ENCODE measurements at places on chromosomes 13 and 19.

DNA sequence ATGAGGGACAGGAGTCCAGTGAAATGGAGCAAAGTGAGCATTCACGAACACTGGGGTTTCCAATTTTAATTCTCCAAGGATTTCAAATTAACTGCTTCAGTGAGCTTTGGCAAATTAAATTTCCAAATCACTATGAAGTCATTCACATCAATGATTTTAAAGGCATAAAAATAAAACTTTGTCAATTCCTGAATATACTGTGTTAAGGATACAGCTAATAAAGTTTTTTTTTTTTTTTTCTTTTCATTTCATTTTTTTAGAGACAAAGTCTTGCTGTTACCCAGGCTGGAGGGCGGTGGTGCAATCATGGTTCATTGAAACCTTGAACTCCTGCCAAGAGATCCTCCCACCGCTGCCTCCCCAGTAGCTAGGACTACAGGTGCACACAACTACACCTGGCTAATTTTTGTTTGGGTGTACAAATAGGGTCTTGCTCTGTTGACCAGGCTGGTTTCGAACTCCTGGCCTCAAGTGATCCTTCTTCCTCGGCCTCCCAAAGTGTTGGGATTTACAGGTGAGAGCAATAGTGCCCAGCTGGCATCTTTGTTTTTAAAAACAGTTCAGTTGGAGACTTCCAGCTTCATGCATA, 21.9 kb downstream of the RBM26 start:
- no peak for DNase-seq

- no peak for DNase-seq
Measured at GRCh38 chr19:14375582-14376291, 5.5 kb upstream of the ADGRE5 start.

DNA sequence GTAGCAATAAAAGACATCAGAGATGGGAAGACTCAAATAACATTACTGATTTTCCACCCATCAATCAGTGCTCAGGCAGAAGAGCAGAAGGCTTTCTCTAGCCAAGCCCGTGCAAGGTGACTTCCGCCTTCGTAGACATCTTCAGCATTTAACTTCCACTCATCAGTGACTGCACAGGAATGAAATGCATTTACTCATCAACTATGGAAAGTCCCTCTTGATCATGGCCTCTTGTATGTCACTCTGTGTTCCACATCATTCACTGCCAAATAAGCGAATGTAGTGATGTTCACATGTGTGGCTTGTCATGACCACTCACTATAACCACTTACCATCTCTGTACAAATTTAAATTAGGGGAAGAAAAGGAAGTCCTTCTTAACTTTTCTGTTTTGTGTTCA, 49.4 kb downstream of the SACS start:
- no peak for DNase-seq

- DNase-seq: no peak
Measured at GRCh38 chr13:20501120-20501519, 24.5 kb downstream of the CRYL1 start.

DNA sequence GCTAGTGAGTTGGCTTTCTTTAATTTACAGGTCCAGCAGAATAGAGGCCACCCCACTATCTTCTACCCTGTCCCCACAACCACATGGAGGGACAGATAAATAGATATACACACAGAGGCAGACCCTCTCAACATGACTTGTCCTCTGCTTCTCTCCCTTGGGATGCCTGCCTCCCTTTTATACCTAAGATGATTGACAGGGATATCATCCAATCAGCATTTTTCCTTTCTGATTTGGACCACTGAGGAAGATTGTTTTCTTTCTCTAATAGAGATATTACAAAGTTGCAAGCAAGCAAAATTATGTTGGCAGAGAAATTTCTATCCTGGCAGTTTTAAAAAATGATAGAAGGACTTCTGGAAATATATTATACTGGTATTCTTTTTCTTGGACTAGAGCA, 35.8 kb downstream of the STOML3 start:
- no peak for DNase-seq

- no peak for DNase-seq
Measured at GRCh38 chr19:41928221-41928683, at the start of gene ERFL. Gene ERFL (minus strand): TSS chr19:41928449. CDS start chr19:41912919, 15,530 bp downstream.

- DNase-seq: no peak
Measured at GRCh38 chr13:114027046-114027715, 53.3 kb upstream of the C13orf46 start.

DNA sequence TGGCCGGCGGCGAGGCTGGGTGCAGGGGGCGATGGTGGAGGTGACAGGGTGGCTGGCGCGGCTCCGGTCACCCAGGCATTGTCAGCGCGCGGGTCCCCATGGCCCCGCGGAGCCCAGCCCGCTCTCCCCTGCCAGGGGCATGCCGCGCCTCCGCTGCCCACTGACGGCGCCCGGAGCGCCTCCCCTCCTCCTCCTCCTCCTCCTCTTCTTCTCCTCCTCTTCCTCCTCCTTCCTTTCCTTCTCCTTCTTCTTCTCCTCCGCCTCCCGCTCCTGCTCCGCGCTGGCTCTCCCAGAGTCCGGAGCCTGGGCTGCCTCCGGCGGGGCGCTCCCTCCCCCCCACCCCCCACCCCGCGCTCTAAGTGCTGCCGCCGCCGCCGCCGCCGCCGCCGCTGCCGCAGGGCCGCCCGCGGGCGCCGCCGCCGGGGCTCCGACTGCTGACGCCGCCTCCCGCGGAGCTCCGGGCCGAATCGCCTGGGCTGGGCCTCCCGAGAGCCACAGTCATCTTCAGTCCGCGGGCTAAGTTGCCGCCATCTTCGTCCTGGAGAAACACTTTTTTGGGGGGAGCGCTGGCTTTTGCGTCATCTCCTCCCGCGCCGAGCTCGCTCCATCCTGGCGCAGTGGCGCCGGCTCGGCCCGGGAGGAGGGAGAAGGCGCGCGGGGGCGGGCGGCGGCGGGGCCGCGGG, 348.3 kb downstream of the LIG4 start:
- DNase-seq: peak; percentile 37

DNA sequence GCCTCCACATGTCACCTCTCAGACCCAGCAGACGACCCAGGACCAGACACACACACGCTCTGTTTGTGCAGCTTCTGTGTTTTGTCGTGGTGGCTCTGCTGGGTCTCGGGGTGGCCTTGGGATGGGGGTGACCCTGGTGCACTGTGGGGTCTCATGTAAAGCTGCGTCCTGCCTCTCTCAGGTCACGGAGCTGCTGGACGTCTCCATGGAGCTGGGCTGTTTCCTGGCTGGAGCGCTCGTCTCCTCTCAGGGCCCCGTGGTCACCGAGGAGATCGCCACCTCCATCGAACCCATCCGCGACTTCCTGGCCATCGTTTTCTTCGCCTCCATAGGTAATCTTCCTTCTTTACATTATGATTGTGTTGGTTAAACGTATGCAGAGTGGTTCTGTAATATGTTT, 45.4 kb upstream of the TFDP1 start:
- no peak for DNase-seq

GRCh38 chr19:35236638-35237400, 8.3 kb upstream of the FAM187B start:
- no peak for DNase-seq

- no peak for DNase-seq
Measured at GRCh38 chr19:7879836-7880235, 5.6 kb upstream of the PRR36 start.

DNA sequence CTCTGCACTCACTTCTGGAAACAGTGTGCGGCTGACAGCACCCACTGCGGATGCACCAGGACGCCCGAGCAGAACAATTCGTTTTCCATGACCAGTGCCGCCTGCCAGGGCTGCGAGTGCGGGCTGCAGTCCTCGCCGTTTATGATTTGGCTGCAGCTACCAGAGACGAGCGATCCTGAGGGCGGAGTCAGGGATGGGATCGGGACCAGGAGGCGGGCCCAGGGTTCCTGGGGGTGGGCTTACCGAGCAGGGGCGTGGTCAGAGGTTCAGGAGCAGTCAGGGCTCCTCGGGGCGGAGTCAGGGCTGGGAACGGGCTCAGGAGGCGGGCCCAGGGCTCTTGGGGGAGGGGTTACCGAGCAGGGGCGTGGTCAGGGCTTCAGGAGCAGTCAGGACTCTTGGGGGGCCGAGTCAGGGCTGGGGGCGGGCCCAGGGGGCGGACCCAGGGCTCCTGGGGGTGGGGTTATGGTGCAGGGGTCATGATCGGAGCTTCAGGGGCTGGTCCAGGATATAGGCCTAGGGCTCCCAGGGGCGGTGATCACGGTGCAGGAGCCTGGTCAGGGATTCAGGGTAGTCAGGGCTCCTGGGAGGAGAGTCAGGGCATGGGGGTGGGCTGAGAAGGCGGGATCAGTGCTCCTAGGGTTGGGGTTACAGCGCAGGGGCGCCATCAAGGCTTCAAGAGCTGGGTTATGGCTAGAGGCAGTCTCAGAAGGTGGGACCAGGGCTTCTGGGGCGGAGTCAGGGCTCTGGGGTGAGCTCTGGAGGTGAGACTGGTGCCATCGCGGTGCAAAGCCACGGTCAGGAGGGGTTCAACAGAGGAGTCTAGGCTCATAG, 1.7 kb downstream of the KLK4 start:
- no peak for DNase-seq

DNA sequence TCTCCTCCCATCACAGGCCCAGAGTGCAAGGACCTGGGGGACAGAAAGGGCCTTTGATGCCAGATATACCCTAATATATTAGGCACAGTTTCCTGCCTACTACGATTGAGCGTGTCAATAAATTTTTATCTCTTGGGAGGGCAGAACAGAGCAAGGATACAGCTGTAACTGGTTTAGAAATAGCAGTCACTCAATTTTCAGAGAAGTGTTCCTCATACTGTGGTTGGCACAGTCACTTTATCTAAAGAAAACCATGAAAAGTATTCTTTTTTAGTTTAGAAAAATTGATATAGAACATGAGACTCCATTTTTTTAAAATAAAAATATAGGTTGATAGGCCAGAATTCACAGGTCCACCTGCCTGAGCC, 460 bp upstream of the ZNF155 start:
- DNase-seq: no peak

- peak; percentile 55 for DNase-seq
Measured at GRCh38 chr19:5434970-5435641, 20.1 kb upstream of the ZNRF4 start.

- no peak for DNase-seq
Measured at GRCh38 chr13:29648760-29649159, 53.3 kb upstream of the SLC7A1 start.

GRCh38 chr13:58666331-58666730, 1034.8 kb downstream of the PCDH17 start:
- DNase-seq: no peak

- DNase-seq: no peak
Measured at GRCh38 chr13:33676045-33676989, 141.6 kb upstream of the RFC3 start.

DNA sequence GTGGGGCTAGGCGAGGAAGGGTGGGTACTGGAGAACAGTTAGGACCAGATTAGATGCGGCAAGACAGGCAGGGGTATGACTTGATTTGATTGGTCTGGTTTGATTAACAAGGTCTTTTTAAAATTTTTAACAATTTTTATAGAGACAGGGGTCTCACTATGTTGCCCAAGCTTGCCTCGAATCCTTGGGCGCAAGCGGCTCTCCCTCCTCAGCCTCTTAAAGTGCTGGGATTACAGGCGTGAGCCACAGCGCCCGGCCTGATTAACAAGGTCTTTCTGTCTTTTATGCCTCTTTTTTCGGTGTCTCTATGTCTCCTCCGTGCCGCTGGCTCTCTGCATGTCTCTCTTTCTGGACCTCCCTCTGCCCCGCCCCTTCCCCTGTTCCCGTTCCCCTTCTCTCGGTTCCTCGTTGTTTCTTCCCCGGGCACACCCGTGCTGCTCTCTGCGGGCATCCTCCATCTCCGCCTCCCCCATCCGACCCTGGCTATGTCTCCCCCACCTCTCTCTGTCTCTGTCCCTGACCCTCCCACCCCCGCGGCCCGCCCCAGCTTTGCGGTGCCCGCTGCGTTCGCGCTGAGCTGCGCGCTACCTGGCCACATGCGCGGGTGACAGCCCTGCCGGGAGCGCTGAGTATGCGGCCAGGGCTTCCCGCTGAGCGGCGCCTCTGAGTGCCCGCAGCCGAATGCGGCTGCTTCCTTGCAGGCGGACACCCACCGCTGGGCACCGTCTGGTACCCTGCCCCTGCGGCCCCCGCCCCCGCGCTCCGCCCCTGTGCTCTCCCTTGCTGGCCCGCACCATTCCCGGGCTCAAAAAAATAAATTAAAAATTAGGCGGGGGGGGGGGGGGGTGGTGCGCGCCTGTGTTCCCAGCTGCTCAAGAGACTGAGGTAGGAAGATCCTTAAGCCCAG, 8.1 kb upstream of the SDHAF1 start:
- peak; percentile 32 for DNase-seq

DNA sequence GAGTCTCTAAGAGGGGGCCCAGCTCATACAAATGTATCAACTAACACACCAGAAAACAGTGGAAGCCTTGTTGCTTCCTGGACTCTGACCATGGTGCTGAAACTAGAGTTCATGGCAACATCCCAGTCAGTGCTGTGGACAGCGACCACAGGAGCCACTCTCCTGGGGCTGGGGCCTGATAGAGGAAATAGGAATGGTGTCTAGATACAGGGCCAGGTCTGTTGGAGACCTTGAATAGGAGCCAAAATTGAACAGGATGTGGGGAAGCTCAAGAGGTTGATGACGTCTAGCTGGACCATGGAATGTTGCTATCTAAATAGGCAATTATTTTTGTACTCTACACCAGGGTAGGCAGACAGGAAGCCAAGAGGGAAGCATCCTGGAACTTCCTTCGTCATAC, 21.7 kb downstream of the LILRB4 start:
- DNase-seq: no peak

DNA sequence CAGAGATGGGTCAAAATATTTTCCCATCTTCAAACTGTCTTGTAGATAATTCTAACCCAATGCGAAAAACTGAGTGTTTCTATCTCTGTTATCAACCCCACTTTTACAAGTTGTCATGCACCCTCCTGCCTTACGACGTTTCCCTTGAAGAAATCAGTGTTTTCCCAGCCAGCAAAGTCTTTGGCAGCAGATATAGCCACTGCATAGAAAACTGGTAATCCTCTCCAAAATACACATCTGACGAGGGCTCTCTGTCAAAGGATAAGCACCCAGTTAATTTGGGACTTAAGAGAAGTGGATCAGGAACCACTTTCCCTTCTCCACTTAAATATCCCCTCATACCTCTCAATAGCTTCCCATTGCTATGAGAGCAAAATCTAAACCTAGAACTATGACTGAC, 351.9 kb upstream of the MIR17HG start:
- DNase-seq: no peak

DNA sequence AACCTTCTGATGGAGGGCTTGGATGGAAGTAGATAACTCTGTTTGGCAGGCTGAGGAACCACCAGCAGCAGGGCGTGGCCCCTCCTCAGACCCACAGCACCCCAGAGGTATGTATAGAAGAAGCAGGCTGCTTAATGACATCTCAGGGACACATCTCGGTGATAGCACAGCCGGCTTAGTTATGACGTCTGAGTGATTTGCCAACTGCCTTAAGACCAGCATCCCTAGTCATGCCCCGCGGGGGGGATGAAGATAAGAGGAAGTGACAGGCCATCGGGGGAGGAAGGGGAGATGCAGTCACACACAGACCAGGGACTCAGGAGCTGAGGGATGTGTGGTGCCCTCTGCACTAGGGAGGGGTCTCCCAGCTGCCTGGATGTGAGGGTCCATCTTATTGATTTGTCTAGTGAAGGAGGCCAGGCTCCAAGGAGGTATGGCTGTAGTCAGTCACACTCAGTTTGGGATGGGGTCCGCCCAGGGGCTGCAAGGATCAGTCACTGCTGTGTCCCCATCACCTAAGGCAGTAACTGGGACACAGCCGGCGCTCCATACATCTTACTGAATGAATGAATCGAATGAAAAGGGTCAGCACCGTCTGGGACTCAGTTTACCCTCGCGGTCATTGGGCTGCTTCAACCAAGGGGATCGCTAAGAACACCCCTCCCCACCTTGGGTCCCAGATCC, 19.2 kb upstream of the ERCC1 start:
- no peak for DNase-seq

GRCh38 chr19:30355586-30355985, 16.6 kb upstream of the ZNF536 start:
- DNase-seq: no peak
